Activated CD8-positive, alpha-beta memory T cell treated with anti-CD3 and anti-CD28 coated beads, Interleukin-2, amount 50 U/mL, for 48 hours (primary cell): ENCODE measurements at places on chromosomes 13 and 19.
A peak's percentile ranks its signal among the peaks of the same experiment; 100 is the strongest.

DNA sequence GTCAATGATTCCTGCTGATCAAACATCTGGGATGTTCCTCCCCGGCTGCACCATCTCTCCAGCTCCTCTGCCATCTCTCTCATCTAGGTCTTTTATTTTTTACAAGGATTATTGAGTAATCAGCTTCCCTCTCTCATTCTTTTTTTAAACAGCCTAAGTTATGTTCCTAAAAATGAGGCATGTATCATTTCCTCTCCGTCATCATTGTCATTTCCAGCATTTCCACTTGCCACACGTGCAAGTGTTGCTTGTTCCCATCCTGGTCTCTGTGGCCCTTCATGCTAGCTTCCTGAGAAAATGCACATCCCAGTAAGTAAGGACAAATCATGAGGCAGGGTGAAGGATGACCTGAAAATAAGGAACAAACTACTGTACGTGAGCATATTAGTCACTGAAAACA, 102.7 kb upstream of the POSTN start:
- DNase-seq, result no peak

DNA sequence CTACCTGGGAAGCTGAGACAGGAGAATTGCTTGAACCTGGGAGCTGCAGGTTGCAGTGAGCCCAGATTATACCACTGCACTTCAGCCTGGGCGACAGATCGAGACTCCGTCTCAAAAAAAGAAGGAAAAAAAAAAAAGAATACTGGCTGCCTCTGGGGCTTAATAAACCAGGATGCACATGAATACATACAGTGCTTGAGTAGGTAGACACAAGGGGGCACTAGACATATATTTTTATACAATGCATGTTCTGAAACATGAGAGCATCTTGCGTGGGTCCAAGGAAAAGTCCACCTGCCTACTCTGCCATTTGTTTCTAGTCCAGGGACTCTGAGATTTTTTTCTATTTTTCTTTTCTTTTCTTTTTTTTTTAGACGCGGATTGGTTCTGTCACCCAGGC, 31.2 kb downstream of the KEAP1 start:
- DNase-seq, result no peak

GRCh38 chr13:99970651-99971575, 654 bp downstream of the ZIC5 start:
- DNase-seq, result no peak

DNA sequence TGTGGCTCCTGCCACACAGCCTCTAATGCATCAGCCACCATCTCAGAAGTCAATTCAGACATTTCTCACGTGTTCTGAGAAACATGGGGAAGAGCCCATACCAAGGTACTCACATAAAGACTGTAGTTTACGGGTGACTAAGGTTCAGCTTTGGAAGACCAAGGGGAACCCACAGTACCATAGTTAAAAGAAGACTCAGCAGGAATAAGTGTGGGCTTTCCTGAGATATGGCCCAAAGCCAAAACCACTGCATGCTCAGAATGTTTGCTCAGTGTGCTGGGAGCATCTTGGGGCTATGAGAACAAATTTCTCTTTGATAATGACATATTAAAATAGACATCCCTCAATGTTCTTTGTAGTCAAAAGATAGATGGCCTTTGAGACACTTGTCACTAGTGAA, 283.8 kb downstream of the DCT start:
- no peak for DNase-seq

DNA sequence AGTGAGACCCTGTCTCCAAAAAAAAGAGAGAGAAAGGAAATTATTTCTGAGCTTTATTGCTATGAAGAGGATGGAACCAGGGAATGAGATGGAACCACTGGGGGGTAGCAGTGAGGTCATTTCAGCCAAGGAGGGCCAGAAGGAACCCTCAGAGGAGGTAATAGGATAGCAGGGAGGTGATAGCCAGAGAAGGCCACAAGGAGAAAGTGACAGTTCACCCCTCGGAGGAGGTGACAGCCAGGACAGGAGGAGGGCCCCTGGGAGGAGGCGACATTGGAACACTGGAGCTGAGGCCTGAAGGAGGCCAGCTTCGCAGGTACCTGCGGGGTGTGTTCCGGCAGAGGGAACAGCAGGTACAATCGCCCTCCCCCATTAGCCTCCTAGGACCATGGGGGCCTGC, 675 bp upstream of the PGPEP1 start:
- no peak for DNase-seq

DNA sequence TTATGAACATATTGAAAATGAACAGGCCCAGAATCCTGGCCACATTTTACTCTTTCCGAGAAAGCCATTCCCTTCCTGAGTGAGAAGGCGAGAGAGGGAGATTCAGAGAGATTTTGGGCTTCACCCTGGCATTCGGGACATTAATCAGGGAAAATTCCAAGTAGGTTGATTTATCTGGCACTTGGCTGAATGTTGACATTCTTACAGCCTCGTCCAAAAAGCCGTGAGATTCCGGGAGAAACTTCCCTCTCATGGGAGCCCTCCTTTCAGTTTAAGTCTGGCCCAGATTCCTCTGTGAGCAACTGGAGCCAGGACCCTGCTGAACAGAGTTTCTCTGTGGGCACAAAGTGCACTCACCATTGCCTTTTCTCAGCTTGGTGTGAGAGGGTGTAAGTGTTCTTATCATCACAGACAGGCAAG, 129.2 kb upstream of the PEG3 start:
- no peak for DNase-seq

- peak; percentile 67 for DNase-seq
These were observed 485 bp downstream of the CRYL1 start for GRCh38 chr13:20525144-20525600.

- peak; percentile 69 for DNase-seq
These were observed 51.3 kb downstream of the WDR87 start for GRCh38 chr19:37855098-37855497.

DNA sequence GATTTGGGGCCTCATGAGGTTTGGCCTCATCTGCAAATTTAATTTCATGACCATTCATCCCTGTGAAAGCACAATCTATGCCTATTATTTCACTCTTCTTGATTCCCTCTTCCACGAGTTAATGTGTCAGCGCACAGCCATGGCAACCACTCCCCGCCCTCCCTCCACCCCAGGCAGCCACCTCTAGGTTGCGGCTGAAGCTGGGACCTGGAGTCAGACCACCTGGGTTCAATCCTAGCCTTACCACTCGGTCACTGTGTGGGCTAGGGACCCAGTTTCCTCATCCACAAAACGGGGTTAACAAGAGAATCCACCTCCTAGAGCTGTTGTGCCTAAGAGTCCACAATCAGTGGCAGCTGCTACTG, 9.8 kb downstream of the CHST8 start:
- peak; percentile 3 for DNase-seq

- no peak for DNase-seq
These were observed 721.1 kb downstream of the EFNB2 start for GRCh38 chr13:105814219-105814901.

- DNase-seq, result no peak
These were observed 1.6 kb downstream of the TEX30 start for GRCh38 chr13:102772042-102772425.

DNA sequence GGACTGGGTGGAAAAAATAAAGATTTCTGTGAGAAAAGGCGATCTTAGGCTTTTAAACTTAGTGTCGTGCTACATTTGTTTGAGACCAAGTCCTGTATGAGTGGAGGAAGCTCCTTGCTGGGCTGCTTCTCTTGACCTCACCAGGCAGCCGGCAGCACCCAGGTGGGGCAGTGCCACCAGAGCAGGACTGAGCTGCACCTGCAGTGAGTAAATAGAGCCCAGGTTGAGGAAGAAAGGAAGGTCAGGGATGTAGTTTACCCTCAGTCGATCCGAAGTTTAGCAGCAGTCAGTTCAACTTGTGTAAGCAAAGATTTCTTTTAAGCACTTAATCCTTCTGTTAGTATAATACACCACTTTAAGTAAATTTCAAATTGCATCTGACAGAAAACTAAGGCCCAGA, 13.6 kb downstream of the HNRNPM start:
- no peak for DNase-seq

GRCh38 chr19:55809381-55810058, 22.3 kb downstream of the NLRP11 start:
- DNase-seq, result peak; percentile 62

- no peak for DNase-seq
These were observed 7.1 kb downstream of the ARHGAP45 start for GRCh38 chr19:1073956-1074517.

DNA sequence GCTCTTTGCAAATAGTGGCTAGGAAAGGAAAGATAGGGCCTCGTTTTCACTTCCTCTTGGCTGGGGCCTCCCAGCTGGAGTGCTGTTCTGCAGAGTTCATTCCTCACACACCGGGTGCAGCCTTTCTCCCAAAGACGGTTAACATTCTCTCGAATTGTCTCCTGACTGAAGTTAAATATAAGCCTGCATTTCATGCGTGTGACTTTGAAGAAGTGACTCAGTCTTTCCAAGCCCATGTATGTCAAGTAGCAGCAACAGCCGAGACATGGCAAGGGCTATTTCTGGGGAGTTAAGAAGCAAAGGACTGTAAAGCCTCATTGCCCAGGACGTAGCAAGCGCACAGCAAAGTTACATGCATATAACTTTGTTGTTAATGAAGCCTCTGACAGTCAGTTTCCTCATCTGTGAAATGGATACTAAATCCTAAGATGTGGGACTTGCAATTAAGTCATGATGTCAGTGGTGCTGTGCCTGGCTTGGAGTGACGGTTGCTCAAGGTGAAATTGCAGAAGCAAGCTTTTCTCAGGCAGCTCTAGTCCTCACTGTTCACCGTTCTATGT, 502.4 kb downstream of the MYO16 start:
- DNase-seq, result no peak

DNA sequence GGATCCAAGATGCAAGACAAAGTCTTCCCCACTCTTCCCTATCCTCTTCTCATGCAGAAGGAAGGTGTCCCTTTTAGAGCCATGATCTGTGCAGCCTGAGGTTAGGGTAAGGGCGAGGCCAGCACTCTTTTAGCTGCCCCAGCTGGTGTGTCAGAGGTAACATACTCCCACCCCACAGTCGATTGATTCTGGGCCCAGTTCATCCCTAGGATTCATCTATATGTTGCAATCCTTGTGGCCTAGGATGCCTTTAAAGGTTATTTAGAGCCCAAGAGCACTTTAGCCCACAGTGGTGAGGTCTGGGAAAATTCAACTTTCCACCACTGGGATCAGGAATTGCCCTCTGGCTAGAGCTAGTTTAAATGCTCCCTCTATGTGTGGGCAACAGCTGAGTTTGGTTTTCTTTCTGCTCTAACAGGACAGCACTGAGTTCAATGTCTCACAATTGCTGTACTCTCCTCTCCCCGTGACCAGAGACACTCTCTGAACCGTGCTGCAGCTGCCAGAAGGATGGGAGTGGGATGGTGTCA, 201.3 kb upstream of the SERP2 start:
- no peak for DNase-seq
